Stimulated activated CD8-positive, alpha-beta memory T cell treated with anti-CD3 and anti-CD28 coated beads, Interleukin-7, amount 100 ng/mL, for 48 hours (primary cell): ENCODE measurements at places on chromosomes 6 and 20.

DNA sequence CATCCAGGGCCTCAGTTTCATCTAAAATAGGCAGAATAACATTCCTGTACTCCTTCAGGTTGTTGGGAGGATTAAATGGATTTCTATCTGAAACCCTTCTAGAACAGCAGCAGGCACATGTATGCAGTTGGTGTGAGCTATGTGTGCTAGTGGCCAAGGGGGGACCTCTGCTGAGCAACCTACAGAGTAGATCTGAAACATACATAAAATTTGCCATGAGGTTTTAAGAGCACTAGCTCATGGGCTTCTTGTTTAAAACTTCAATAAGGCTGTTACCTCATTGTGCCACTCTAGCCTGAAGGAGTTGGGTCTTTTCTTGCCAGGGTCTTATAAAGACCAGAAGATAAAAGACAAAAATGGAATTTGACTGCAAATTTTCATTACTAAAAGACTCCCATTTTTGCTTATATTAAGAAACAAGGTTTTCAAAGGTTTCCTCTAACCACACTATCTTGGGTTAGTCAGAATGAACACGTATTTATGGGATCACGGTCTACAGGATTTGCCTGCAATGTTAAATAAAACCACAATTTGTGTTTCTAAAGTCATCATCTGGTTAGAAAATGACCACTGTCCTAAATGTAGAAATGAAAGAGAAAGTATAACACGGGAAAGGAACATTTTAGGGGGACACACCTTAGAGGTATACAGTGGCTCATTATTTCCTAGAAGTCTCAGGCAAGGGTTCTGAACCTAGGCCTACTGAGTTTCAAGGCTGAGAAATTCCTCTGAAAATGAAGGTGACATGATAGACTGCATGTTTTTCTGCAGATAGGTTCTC is 144.9 kb upstream of the OLIG3 start:
- no peak for DNase-seq

DNA sequence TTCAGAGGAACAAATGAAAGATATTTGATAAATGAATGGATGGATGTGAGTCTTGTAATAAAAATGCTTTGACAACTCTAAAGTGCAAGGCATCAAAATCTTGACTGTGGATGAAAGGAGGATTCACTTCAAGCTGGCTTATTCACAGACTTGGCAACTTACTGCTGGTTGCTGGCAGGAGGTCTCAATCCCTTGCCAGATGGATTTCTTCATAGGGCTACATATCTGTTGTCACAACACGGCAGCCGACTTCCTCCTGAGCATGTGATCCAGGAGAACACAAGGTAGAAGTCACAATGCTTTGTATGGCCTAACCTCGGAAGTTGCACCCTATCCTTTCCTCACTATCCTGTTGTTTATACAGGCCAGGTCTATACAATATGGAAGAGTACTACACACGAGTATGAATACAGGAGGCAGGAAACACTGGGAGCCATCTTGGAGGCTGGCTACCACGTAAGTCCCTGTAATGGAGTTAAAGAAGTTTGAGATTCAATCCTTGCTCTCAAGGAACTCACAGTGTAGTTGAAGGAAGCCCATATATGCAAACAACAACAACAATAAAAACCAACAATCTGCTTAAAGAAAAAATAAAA is 97.9 kb downstream of the ID4 start:
- no peak for DNase-seq

- no peak for DNase-seq
Observed at GRCh38 chr6:3471286-3471685, 14.4 kb upstream of the SLC22A23 start.

- no peak for DNase-seq
Observed at GRCh38 chr6:16625291-16626265, 135.7 kb downstream of the ATXN1 start.

GRCh38 chr6:156538875-156539660 is 238.1 kb upstream of the ARID1B start:
- DNase-seq = no peak

- DNase-seq = no peak
Observed at GRCh38 chr6:78947529-78947928, 80.2 kb downstream of the IRAK1BP1 start.
